ENCODE measurements at places on chromosomes 5 and 9. TPM values are rescaled to one million over a fixed set of nuclear protein-coding genes. Genes with fewer than 3 reads are reported as not detected.

DNA sequence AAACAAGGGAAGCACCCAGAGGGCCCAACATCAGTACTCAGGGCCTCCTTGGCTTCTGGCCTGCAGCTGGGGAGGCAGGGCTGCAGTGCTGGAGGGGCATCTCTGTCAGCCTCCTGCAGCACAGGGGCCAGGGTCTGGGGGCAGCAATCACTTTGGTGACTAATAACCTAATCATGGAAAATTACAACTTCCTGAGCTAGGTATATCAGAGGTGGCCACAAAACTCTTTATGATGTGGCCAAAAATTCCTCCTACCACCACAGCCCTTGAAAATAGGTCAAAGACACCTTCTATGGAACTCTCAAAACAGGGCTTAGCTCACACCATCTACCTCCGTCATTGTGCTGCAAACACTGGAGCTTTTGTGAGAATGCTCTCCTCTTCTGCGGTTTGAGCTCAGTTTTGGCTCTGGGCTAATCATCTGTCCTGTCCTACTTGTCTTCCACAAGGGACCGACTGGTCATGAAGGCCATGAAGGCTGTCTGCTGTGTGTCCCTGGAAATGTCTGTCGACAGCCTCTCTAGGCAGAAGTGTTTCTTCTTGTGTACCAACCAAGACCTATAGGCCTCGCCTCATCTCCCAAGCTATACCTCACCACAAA lies 28.6 kb downstream of the CSF2 start:
- DNase-seq: no peak

IL4 gene
- not detected for total RNA-seq

- no peak for DNase-seq
These were observed 43.8 kb upstream of the SUSD1 start for GRCh38 chr9:112218908-112219307.

DNA sequence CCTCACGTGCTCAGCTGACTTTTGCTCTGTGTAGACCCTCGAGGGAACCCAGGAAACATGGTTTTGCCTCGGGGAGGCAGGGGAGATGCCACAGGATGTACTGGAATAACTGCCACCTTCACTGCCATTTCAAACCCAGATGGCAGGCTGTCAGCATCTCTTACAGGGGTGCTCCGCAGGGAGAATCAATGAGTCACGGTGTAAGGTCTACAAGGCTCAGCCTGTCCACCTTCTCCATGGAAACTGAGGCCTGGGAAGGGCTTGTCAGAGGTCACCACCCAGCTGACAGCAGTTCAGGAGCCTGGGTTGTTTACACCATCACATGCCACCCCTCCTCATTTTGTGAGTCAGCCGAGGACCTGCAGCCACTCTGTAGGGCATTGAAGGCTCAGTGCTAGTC lies 30.8 kb downstream of the DAB2IP start:
- no peak for DNase-seq

- no peak for DNase-seq
These were observed 35.9 kb downstream of the KIF2A start for GRCh38 chr5:62341783-62342475.

SVEP1 gene
- 28.5 TPM for total RNA-seq

MAMDC4 gene
- total RNA-seq: 4.7 TPM

DNA sequence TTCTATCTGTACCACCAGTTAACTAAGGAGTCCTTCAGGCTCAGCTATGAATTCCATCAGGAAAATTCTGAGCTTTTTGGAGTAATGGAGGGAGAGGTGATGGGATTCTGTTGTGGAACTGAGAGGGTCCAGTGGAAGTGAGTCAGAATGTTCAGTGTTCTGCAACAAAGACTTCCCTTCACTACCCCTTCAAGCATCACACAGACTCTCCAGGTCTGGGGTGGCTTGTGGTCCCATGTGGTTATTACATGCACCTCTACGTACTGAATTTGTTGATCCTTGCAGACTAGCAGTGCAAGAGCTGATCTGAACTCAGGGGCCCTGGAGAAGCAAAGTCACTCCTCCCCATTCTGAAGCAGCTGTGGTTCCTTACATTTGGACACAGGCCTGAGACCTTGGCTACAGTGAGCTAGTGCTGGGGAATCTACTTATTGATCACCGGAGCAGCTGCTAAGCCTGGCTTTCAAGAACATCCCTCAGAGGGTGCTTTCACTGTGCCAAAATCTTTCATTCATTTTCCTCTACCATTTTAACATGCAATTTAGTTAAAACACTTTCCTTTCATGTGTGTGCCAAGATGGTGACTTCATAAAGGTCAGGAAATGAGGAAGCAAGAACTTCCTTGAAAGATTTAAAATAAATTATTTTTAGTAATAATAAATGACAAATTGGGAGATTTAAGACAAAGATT lies 75.0 kb upstream of the TNC start:
- DNase-seq: peak; percentile 96

- DNase-seq: no peak
These were observed 584.3 kb upstream of the KLF4 start for GRCh38 chr9:108073823-108074222.

- DNase-seq: no peak
These were observed 119.5 kb upstream of the PLCXD3 start for GRCh38 chr5:41629897-41630296.

DNA sequence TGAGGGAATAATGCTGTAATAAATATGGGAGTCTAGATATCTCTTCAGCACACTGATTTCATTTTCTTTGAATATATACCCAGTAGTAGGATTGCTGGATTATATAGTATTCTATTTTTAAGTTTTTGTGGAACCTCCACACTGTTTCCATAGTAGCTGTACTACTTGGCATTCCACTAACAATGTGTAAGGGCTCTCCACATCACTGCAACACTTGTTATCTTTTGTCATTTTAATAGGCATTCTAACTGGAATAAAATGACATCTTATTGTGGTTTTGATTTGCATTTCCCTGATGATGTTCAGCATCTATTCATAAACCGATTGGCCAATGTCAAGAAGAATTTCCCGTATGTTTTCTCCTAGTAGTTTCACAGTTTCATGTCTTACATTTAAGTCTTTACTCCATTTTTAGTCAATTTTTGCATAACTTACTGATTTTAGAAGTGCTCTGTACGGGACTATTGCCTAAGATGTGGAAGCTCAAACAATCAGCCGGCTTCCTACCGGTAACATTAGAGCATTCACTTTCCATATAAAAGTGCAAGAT lies 1078.8 kb downstream of the TAF11L14 start:
- no peak for DNase-seq

DNA sequence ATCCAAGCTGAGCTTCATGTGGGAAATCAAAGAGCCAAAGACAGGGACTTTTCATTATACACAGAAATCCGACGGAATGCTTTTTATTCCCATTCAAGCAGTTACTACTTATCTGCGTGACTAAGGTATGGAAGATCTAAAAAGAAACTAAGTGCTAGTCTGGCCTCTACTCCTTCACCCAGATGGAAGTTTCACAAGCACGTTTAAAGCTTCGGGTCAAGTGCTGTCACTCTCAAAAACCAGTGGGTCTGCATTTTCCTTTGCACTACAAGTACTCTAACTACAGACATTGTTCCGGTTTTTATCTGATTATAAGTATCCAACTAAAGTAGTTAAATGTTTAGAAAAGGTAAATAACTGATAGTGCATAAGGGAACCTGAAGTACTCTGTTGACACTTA lies 13.7 kb upstream of the MTAP start:
- no peak for DNase-seq

IFNB1 gene
- not detected for total RNA-seq

- DNase-seq: no peak
These were observed 353.0 kb downstream of the FBXL17 start for GRCh38 chr5:108028883-108029282.

- DNase-seq: no peak
These were observed 469.4 kb downstream of the CCDC171 start for GRCh38 chr9:16022228-16022627.

Measured in muscle of leg (tissue), 16 donors.